ENCODE measurements at places on chromosomes 7 and 10.

DNA sequence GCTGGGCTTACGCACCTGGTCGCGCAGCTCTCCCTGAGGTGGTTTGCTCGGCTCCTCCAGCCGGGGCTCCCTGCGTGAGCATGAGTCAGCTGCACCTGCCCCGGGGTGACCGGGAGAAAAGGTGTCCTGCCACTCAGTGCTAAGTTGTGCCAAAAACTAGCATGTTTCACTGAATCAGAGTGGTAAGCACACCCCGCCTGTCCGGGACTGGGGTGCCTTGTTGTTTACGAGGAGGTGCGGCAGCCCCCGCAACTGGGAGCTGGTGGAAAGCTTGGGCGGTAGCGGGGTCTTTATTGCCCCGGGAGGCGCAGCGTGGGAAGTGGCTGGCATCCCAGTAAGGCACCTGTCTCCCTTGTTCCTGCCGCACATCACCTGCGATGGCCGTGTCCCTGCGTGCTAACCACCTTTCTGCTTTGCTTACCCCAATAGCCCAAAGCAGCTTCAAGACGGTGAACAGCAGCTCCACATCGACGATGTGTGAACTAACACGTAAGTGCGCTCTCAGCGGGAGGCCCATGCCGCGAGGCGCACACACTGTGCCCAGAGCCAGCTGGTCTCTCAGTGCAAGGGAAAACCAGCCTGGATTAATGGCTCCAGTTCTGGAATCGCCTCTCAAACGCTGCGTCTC is 506.6 kb upstream of the FOXK1 start:
- DNase-seq, result no peak

DNA sequence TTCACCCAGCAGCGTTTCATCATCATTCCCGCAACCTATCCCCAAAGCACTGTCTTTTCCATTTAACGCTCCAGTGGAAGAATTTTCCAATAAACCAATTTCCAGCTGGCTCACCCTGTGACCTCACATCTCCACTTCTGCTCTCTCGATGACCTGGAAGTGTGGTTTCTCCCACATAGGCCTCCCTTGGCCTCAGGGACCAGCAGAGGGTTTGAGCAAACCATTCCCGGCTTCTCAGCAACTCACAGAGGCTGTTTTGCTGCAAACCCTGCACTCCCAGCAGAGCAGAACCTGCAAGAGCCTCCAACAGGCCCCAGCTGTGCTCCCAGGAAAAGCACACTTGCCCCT is 523.0 kb upstream of the FOXK1 start:
- no peak for DNase-seq

- no peak for DNase-seq
These were observed 29.6 kb downstream of the MKI67 start for GRCh38 chr10:128096486-128097199.

DNA sequence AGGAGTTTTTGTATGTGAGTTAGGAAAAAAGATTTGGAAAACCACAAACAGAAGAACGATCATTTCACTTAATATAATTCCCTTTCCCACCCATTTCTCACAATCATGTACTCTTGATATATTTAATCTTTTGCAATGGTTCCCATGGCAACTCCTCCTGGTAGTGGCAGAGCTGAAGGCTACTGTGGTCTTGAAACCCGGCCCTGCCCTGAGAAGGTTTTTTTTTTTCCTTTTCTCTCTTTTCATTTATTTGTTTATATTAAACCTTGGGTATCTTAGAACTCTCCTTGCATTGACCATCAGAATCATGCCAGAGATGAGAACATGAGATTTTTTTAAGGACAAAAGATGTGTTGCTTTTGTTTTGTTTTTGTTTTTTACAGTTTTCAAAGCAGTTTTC is 566.1 kb upstream of the NRP1 start:
- DNase-seq, result no peak

GRCh38 chr10:85651497-85651882 is 715.1 kb downstream of the GRID1 start:
- no peak for DNase-seq

DNA sequence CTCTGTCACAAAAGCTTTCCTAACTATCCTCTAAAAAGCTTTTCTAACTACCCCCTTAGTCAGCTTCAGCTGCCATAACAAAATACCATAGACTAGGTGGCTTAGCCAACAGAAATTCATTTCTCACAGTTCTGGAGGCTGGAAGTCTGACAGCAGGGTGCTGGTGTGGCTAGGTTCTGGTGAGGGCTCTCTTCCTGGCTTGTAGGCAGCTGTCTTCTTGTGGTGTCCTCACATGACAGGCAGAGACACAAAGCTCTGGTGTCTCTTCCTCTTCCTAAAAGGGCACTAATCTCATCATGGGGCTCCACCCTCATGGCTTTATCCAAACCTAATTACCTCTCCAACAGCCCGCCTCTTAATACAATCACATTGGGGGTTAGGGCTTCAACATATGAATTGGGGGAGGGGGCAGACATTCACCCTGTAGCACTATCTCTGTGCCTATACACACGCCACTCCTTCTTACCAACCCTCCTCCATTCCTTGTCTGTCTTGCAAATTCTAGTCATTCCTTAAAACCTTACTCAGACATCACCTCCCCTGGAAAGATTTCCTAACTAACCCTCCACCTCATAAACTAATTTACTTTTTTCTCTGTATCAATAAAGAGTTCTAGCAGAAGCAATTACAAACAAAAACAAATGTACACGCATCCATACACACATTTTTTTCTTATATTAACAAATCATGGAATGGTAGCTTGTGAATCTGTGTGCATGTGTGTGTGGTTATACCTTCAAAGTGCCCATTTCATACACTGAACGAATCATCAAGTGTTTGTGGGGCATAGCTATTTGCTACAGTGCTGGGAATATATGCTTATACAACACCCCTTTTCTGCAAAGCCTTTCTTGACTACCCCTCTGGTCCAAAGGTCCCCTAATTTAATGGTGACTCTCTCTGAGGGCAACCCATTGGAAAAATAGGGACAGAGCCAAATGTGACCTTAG is 26.4 kb downstream of the RHOBTB1 start:
- no peak for DNase-seq

GRCh38 chr10:113069595-113069994 is 119.5 kb downstream of the TCF7L2 start:
- DNase-seq, result no peak

GRCh38 chr10:65083222-65083621 is 1562.0 kb downstream of the REEP3 start:
- DNase-seq, result no peak

GRCh38 chr7:75738604-75738974 is at the start of gene HIP1:
HIP1 (minus strand) TSS chr7:75738941; CDS start chr7:75738920, 21 bp downstream.
- DNase-seq, result no peak

GRCh38 chr7:137547485-137547884 is 204.0 kb upstream of the PTN start:
- no peak for DNase-seq
